ENCODE measurements at places on chromosomes 6 and 20.

GRCh38 chr6:142846883-142847287 lies 98.1 kb downstream of the HIVEP2 start:
- DNase-seq = no peak

DNA sequence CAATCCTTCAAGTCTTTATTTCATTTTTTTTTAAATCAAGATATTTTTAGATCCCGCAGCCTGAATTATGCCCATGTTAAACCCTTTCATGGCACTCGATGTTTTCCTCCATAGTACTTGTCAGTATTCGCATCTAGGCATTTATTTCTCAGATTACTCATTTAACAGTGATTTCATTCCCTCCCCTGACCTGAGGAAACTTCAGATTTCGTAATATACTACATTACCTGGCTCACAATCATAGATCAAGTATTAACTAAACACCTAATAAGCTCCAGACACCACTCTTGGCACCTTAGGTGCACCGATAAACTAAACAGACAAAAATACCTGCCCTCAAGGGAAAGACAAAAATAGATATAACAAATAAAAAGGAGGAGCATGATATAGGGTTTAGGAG lies 413.2 kb upstream of the GJE1 start:
- DNase-seq = no peak

GRCh38 chr20:44109951-44110361 lies 77.0 kb downstream of the JPH2 start:
- no peak for DNase-seq

DNA sequence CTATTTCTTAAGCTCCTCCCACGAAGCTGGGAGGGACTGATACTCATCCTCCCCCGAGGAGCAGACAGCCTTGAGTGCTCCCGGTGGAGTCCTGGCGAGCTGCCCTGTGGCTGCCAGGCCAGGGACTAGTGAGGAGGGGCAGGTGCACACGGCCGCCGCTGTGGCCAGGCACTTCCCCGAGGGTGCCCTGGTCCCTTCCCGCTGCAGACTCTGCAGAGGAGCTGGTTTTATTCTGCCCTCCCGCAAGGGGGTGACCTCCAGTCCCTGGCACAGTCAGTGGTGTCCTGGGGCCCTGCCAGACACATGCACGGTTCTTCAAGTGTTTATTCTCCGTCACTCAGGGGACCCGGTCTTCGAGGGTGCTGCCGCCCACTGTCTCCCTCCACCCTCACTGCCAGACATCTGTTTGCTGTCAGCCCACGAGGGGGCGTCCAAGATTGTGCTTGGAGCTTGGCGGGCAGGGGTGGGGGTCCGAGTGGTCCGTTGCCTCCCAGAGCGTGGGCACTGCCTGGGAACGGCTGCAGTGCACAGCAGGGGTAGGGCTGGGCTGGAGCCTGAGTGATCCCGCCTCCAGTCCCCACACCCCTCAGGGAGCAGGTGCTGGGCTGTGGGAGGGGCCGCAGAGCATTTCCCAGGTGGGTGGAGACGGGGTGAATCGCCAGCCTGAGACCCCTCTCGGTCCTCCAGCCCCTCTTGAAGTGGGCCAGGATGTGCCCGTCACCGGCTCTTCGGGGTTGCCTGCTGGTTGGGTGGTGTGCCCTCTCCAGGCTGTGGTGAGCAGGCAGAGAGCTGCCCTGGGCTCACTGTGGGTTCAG lies 3.1 kb upstream of the CABLES2 start:
- peak; percentile 46 for DNase-seq

- DNase-seq = no peak
Measured at GRCh38 chr6:132253211-132253610, 148.1 kb downstream of the MOXD1 start.

DNA sequence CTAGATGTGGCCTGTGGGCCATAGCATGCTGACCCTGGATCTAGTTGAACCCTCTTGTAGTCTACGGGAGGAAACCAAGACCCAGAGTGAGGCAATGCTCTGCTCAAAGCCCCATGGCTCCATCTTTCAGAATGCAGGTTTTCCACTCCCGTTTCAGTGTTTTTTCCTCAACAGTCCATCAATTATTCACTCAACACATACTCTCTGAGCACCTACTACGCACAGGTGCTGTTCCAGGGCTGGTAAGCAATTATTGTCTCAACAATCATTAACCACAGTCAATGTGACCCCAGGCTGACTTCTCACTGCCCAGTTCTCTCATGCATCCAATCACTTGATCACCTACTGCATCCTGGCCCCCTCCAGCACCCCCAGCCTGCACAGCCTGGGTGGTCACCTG lies 20.0 kb downstream of the MOCS1 start:
- no peak for DNase-seq

- no peak for DNase-seq
Measured at GRCh38 chr20:1718604-1719384, 61.2 kb upstream of the SIRPG start.

All from NCI-H1417 treated with DMSO at 0.1 percent for 48 hours (cell line).